ENCODE measurements at places on chromosomes 7 and 10.

DNA sequence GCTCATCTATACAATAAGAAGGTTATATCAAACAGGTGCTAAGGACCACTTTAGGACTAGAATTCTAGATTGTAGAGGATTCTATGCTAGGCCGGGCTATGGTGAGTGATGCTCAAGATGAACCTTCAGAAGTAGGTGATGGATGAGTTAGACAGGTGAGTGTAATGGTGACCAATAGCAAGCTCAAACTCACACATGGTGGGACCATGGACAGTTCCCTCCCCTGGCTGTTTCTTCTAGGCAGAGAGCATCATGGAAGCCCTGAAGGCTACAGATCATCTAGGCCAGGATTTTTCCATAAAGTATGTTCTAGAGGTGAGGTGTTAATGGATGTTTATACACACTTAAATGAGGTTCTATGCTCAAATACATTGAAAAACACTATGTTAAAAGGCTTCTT lies 162.2 kb upstream of the WDR11 start:
- DNase-seq, result no peak

DNA sequence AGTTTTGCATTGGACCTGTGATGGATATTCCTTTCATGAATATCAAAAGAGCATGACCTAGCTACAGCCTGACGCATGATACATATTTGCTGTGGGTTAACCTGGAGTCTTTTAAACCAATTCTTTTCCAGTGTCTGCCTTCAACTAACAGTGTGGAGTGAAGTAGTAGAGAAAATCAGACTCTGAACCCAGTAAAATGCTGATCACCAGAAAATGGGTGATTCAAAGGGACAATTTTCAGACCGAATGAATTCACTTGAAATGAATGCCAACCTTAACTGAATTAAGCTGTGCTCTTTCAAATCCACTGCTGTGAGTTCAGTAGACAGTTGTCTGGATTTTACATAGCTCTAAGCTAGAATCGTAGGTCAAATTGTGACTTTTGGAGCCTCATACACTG lies 123.0 kb downstream of the CDK14 start:
- no peak for DNase-seq

- no peak for DNase-seq
Measured at GRCh38 chr7:128672927-128673517, 930 bp downstream of the GARIN1A start.

- no peak for DNase-seq
Measured at GRCh38 chr10:108902619-108903285, 1020.6 kb downstream of the XPNPEP1 start.

DNA sequence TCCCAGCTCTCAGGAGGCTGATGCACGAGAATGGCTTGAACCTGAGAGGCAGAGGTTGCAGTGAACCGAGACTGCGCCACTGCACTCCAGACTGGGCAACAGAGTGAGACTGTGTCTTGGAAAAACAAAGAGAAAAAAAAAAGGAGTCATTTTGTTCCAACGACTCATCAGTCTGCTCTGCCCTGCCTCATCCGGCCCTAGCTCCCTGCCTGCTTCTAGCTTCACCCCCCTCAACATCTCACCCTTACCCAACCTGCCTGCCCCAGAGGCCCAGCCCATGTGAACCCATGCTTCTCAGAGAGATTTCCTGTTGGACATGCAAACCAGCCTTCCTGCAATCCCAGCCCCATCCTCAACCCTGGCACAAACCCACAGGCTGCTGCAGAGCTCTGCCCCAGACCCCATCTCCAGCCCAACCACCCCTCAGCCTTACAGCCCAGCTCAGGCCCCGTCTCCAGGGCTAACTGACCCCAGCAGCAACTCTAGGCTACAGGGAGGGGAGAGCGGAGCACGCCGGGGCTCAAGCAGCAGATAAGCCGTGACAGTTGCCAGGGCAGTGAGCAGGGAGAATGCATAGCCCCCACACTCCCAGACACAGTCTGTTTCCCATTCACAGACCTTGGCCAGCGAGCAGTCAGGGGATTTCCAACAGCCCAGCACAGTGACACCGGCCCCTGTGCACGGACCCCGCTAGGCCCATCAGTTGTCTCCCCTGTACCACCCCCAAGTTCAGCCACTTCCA lies 86.0 kb upstream of the KCTD7 start:
- no peak for DNase-seq

DNA sequence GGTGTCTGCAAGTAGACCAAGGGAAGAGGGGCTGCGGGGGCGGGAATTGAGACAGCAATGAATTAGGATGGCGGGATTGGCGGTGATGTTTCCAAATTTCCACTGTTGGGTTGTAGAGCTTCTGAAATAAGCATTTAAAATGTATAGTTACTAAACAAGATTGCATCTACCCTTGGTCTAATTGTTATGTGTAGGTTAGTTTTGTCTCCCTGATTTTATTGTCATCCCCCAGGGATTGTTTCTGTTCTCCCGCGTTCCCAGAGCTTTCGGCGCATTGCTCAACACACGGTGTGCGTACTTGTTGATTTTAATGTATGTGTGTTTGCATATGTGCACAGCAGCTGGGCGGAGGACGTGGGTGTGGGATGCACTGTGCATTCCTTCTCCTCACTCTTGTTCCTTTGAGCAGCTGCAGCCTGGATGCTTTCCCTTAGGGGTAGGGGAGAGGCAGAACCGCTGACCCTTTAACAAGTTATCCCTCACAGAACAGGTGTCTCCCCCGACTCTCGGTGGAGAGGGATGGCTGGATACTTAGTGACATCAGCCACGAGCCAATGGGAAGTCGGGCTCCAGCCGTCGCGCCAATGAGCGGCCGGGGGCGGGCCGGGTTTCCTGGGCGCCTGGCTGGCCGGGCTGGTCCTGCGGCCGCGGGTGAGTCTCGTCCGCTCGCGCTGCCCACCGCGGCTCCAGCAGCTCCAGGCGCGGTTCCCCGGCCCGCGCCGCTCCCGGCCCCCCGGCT lies at the start of gene TSPAN33:
TSS of gene TSPAN33 (plus strand) at position 613 of the 739 bp plus-strand sequence. CDS start 274 bp downstream, outside the sequence.
- peak; percentile 86 for DNase-seq

DNA sequence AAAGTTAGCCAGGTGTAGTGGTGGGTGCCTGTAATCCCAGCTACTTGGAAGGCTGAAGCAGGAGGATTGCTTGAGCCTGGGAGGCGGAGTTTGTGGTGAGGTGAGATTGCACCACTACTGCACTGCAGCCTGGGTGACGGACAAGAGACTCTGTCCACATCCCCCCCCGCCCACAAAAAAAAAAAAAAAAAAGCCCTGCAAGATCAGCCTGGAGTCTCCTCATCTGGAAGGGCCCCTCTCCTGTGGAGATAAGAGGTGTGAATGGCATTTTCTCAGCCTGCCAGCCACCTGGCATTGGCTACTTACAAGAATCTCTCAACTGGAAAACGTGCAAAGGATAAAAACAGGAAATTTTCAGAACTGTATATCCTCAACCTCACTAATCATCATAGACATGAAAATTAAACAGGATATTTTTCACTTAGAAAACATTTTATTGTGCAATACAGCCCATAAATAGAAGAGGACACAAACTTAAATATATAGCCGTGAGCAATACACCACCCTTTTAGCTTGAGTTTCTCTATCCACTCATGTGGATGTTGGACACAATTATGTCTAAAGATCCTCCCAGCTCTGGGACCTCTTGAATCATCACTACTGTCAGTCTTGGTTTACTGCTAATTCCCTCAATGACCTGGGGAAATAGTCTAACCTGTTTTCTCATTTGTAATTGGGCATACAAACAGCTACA lies 11.3 kb upstream of the TSPAN15 start:
- DNase-seq, result no peak

- DNase-seq, result no peak
Measured at GRCh38 chr10:19811540-19811939, 4.7 kb upstream of the PLXDC2 start.

- no peak for DNase-seq
Measured at GRCh38 chr7:3280946-3281656, 20.0 kb upstream of the SDK1 start.

DNA sequence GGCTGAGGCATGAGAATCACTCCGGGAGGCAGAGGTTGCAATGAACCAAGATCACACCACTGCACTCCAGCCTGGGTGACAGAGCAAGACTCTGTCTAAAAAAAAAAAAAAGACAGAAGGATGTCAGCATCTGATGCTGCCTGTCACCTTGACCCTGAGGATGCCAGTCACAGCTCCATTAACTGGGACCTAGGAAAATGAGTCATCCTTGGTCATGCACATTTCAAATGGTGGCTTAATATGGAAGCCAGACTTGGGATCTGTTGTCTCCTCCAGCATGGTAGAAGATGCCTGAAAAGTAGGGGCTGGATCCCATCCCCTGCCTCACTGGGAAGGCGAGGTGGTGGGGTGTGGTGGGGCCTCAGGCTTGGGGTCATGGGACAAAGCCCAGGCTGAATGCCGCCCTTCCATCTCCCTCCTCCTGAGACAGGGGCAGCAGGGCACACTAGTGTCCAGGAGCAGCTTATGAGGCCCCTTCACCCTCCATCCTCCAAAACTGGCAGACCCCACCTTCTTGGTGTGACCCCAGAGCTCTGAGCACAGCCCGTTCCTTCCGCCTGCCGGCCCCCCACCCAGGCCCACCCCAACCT lies 1.3 kb downstream of the NOS3 start:
- no peak for DNase-seq

- no peak for DNase-seq
Measured at GRCh38 chr10:86393862-86394455, 27.4 kb upstream of the GRID1 start.

GRCh38 chr7:38186593-38187314 lies 8.7 kb downstream of the STARD3NL start:
- no peak for DNase-seq

DNA sequence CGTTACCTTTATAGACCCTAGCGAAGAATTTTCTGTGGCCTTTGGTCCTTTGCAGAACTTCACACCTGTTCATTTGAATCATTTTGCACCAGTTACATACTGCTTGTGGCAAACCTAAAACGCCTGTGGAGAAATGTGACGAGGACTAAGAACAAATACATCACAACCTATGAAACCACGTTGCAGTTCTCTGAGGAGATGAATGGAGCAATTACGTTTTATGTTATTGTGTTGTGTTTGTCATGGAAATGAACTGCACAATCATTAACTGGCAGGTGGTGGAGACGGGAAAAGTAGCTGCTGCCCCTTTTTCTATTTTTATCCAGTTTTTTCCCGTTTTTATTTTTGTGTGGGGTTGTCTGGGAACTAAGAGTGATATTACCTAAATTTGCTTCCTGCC lies 505.5 kb downstream of the SDK1 start:
- no peak for DNase-seq

DNA sequence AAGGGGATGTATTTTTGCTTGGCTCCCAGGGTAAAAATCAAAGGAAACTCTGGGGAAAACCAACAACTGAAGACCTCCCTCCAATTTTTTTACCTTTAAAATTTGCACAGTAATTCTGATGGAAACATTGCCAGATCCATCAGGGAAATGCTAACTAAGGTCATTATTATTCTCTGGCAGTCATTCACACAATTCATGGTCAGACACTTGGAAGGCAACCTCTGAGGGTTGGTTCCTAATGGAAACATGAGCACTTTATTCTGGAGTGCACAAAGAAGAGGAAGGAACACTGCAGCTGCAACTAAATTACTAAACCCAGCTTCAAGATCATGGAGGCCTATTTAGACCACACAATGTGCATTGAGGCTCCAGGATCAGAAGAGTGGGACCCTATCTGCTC lies 34.2 kb downstream of the SRI start:
- no peak for DNase-seq

DNA sequence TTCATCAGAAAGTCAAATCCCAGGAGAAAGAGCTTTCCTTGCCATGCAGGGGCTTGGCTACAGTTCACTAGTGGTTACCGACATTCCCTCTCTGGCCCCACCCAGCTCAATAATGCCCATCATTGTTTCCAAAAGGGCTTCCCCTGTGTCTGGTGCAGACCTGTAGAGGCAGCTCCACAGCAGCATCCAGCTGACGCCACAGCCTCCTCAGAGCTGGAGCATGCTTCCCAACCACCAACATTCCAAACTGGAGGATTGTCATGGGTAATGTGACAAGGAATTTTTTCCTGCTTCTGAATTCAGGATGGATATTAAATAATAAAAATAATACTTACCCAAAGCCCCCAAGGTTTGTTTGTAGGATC lies 77.4 kb downstream of the ZNF365 start:
- DNase-seq, result no peak

DNA sequence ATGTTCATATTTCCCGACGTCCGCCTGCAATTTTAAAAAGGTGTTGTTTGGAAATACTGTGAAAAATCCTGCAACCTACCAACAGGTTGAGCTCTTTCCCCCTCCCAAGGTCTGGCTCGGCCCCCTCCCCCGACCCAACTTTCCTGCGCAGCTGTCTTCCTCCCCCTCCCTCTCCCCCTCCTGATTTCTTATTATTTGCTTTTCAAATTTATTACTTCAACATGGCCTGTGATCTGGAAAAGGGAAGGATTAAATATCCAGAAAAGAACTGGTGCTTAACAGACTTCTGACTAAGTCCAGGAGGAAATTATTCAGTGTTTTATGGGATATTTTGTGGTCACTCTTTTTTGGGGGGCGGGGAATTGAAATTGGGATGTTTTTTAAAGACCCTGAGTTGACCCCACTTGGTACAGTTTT lies 2.4 kb downstream of the ARID5B start:
- no peak for DNase-seq

DNA sequence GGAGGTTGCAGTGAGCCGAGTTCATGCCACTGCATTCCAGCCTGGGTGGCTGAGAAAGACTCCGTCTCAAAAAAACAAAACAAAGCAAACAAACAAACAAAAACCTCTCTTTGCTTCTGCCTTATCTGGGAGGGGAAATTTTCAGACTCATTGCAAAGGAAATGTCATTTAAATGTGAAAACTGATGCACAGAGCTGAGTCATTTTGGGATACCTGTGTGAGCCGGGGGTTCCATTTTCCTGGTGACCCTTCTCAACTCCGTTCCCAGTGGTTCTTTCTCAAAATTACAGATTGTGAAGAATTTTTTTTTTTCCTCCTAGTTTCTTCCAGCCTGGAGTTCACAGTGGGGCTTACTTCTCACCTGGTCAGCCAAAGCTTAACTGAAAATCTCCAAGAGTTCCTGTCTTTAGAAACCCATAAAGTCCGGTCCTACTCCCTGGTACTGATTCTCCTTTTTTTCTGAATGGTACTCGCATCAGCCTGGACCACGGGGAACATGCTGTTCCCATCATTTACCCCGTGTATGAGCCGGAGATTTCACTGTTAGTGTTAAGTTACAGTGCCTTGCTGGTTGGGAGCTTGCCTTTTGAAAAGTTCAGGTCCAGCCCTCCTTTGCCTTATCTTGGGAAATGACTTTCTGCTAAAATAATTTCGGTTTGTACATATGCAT lies 56.9 kb downstream of the RBM20 start:
- DNase-seq, result no peak

- no peak for DNase-seq
Measured at GRCh38 chr10:102863660-102864059, 5.6 kb upstream of the AS3MT start.

- no peak for DNase-seq
Measured at GRCh38 chr7:141118767-141119166, 44.9 kb downstream of the TMEM178B start.

DNA sequence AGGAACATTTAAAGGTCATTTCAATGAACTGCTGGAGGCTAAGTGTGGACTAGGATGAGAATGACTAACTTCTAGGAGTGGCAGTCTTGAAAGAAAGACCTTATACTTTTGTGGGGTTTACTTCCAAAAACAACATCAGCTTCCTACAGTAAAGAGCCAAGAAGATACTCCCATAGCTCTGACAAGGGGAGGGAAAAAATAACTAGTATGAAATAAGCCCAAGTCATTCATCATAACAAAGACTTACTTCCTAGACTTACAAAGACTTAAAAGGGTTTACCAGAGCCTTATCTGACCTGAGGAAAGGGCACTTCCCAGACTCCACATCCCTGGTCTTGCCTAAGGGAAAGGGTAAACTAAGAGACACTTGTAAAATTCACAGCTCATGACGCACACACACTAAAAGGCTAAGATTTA lies 31.7 kb downstream of the ARHGAP12 start:
- DNase-seq, result no peak

- no peak for DNase-seq
Measured at GRCh38 chr7:20030915-20031362, 186.2 kb downstream of the MACC1 start.
